ENCODE measurements at places on chromosomes 6 and 20.

DNA sequence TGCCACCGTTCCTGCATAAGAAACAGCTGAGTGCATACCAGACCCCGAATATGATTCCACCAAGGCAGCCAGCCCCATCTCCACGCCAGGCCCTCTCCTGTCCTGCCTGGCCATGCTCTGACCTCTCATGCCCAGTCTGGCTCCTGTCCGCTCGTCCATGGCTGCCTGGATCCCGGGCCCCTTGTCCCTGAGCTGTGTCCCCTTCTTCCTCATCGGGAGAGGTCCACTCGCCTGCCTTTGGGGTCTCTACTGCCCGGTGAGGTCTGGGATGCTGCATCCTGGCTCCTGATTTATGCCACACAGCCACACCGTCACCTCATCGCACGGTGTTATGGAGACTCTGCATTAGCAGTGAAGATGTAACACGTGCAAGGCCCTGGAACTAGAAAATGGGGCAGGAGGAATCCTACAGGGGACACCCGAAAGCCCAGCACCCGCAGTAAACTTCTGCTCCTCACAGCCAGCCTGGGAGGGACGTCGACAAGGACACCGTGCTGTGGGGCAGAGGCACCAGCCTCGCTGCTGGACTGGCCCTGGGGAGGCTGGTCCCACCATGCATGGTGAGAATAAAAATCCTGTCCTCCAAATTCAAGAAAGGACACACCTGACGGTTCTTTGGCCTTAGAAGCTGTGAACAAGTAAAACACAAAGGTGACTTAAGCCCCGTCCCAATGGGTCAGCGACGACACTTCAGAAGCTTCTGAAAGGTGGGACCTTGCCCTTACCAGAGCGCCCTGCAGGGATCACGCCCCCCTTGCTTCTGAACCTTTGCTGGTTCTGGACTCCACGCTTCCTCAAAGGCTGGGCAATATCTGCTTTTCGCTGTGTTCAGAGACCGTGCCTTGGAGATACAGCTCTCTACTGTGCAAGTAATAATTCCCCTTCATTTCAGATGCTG, 103.0 kb downstream of the DLL1 start:
- no peak for DNase-seq

DNA sequence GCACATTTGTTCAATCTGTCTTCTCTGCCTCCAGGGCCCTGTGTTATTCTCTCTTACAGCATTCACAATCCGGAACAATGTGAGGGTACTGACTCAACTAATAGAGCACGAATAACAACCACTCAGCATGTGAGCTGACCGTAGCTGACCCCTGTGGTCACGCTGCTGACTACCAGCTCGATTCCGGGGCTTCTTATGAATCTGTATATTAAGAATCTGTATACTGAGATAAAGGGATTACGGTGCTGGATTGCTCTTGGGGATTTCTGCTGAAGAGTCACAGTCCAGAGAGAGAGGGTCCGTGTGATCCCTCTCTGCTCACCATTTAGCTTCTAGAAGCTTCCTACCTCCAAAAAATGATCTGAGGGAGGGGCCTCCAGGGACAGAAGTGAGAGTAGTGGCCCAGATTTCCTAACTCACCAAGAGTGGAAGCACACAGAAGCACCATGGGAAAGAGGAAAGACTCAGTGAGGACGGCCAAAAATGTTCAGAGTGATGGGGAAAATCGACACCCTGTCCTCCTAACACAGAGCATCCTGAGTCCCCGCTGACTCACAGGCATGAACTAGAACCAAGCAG, 156.2 kb downstream of the THBS2 start:
- DNase-seq: peak; percentile 97

GRCh38 chr20:42024653-42025052, 406.5 kb upstream of the CHD6 start:
- no peak for DNase-seq

DNA sequence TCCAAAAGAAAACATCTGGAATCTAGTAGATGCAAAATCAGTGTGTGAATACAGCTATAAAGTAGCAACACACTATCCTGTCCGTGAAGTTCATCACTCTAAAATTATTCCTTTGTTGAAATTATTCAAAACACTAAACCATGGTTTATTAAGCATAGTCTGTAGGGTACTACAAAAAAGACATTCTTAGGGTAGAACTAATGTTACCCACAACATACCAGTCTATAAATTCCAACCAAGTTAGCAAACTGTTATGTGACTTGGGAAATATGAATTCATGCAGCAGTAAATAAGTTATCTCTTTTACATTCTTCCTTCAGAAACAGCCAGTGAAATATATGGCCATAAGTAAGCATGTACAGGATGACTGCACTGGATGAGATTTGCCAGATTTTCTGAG, 580.3 kb upstream of the ADGRB3 start:
- DNase-seq: no peak
